HTR-8/SVneo (cell line): ENCODE measurements at places on chromosomes 3 and 15.

DNA sequence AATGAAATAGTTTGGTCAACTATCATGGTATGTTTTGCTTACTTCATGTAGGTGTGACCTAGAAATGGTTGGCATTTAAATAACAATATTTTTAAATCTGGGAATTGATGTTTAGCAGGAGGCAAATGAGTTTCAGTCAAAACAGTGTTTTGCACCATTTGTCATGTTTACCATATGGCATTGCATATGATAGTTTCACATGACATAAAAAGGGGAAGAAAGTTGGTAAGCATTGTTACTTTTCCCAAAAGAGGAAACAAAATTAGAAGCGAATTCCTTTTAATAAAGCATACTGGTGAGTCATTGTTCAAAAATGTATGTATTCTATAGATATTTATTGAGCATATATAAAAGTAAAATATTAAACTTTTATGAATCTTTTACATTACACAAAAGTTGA lies 2.3 kb downstream of the RNF13 start:
- no peak for DNase-seq

DNA sequence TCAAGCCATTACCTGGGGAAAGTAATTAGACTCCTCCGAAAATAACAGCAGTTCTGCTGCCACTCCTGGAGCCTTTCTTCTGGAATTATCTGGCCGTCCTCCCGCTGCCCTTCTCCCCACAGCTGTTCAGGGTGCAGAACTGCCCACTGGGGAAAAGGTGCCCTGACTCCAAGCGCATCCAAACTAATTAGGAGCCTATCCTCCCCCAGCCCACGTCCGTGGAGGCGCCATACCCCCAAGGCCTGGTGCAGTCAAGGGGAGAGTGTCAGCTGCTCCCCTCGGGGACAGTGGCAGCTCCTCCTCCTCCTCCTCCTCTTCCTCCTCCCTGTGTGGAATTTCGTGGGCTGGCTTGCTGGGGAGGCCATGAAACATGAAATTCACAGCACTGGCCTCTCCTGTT lies 177.2 kb downstream of the XXYLT1 start:
- no peak for DNase-seq

GRCh38 chr3:69130689-69131088 lies 8.3 kb upstream of the LMOD3 start:
- no peak for DNase-seq

DNA sequence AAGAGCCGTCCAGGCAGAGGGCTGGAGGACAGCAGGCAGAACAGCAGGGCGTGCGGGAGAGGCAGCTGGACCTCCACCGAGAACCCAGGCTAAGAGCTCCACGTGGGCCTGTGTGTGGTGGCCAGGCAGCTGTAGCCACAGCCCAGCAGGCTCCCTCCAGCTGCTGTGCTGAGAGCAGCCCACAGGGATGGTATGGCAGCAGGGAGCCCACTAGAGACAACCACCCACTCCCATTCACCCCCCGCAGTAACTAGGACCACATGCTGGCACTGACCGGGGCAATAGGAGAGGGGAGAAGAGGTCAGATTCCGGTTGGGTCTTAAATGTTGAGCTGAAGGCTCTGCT lies 25.6 kb upstream of the MUSTN1 start:
- no peak for DNase-seq

- peak; percentile 66 for DNase-seq
Measured at GRCh38 chr15:70853973-70854665, at the start of gene LARP6. TSS of gene LARP6 (minus strand) at chr15:70854157. CDS start at chr15:70854088, 69 bp downstream.

DNA sequence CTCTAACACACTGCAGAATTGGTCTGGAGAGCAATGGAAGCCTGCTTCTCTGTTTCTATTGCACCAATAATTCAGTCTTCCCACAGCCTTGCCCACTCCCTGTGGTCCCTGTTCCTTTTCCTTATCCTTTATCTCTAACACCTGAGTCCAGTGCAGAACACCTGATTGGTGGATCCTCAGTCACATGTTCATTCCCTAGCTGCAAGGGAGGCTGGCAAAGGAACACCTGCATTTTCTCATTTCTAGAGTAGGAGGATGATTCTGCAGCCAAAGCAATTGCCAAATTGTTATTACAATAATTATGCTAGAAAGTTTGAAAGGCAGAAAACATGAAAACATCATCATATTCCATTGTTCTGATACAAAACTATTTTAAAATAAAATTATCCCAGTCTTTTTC lies 83.8 kb upstream of the SAMMSON start:
- no peak for DNase-seq

GRCh38 chr3:155617346-155617925 lies 127.4 kb downstream of the PLCH1 start:
- DNase-seq = no peak

DNA sequence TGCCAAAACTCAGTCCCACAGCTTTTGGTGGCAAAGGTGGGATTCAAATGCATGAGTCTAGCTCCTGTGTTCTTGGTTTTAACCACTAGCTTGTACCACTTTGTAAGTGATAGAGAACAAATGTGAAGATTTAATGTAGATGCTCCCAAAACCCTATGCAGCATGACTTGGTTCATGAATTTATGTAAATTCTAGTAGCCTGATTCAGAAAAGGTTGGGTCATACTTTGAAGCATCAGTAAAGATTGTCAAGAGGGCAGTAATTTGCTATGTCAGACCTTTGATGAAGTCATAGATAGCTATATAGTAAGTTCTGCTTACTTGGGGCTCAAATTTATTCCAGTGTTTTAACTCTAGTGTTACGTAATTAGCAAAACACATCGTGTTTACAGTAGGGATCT lies 75.6 kb downstream of the VPS8 start:
- no peak for DNase-seq

- no peak for DNase-seq
Measured at GRCh38 chr3:15207836-15208504, 1.9 kb downstream of the CAPN7 start.
